Activated naive CD4-positive, alpha-beta T cell (primary cell): ENCODE measurements at places on chromosomes 7 and 10.

DNA sequence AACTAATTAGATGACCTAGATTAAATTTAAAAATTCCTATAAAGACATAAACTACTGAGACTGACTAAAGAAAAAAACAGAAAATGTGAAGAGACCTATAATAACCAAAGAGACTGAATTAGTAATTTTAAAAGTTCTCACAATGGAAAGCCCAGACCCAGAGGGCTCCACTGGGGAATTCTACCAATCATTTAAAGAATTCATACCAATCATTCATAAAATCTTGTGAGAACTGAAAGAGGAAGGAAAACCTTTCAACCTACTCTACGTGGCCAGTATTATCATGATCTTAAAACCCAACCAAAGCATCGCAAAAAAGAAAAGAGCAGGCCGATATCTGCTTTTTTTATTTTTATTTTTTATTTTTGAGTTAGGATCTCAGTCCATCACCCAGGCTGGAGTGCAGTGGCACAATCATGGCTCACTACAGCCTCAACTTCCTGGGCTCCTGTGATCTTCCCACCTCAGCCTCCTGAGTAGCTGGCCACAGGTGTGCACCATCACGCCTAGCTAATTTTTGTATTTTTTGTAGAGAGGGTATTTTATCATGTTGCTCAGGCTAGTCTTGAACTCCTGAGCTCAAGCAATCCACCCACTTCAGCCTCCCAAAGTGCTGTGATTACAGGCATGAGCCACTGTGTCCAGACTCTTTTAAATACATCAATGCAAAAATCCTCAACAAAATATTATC, 48.6 kb downstream of the DGKI start:
- no peak for DNase-seq

- DNase-seq, result no peak
Observed at GRCh38 chr10:28668363-28669226, 8.7 kb upstream of the BAMBI start.

DNA sequence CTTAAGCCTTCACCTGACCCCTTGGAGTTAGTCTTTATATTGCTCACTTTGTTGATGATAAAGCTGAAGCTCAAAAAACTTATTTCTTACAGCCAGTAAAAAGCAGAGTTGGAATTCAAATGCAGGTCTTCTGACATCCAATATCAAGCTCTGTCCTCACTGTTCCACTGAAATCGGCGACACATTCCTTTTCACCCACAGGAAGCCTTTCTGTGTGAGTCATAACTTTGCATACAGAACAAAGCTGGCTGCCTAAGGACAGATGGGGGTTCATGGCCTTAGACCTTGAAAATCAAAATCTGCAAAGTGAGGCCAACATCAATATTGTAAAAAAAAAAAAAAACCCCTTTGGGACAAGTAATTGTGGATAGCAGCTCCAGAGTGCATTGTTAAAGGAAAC, 21.8 kb upstream of the AKR1B1 start:
- DNase-seq, result no peak

GRCh38 chr10:86599041-86599440, 55.3 kb upstream of the OPN4 start:
- DNase-seq, result no peak

DNA sequence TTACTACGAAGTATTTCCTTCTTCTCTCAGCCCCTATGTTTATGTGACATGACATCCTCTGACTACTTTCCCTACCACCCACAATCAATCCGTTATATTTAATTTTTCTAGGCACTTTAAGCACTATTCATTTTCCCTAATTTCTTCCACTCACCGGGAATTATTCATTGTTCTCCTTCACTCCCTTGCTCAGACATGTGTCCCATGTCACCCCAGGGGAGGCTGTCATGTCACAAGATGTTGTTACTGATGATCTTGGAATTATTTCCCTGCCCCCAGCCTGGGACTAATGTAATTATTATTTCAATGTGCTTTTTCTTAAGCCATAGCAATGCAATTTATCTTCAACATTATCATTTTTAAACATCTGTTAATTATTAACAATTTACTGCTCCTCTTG, 317.2 kb downstream of the PHF14 start:
- DNase-seq, result no peak

- DNase-seq, result no peak
Observed at GRCh38 chr7:42077271-42078135, 159.5 kb downstream of the GLI3 start.

DNA sequence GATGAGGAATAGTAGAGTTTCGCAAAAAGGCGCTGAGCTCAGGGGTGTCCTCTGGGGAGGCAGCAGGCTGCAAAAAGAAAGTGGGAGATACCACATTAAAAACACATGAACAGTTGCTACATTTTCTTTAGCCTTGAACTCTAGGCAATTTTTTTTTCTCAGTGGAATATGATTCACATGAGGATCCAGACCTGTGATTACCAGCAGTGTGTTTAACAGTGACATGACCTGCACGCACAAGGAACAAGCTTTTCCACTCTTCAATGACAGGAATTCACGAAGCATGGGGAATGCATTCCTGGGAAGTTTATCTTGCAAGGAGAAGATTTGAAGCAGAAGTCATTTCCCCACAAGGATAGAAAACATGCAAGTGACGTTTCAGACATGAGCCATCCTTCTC, 161.6 kb downstream of the ITGA8 start:
- DNase-seq, result no peak

GRCh38 chr10:59905731-59906416, 482 bp downstream of the CCDC6 start:
- DNase-seq, result no peak

DNA sequence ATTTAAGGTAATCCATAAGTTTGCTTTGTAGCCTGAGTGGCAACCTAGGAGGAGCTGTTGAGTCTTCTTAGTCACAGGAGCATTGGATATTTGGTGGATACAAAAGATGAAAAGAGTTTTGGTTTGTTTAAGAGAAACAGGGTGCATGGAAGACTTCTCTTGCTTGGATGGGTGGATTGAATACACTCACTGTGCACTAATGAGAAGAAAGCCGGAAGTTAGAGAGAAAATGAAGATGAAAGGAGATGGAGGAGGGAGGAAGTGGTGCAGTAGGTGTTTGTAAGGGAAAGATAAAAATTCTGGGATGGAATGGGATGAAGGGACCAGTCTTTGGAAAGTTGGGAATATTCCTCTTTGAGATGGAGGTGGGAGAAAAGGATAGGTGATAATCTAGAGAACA, 7.7 kb downstream of the MDFIC start:
- no peak for DNase-seq

GRCh38 chr10:48496831-48497779, 107.8 kb downstream of the ARHGAP22 start:
- DNase-seq, result no peak

- DNase-seq, result no peak
Observed at GRCh38 chr10:132897516-132898381, 44.6 kb downstream of the CFAP46 start.

- no peak for DNase-seq
Observed at GRCh38 chr7:130884437-130885417, 150.7 kb upstream of the KLF14 start.

DNA sequence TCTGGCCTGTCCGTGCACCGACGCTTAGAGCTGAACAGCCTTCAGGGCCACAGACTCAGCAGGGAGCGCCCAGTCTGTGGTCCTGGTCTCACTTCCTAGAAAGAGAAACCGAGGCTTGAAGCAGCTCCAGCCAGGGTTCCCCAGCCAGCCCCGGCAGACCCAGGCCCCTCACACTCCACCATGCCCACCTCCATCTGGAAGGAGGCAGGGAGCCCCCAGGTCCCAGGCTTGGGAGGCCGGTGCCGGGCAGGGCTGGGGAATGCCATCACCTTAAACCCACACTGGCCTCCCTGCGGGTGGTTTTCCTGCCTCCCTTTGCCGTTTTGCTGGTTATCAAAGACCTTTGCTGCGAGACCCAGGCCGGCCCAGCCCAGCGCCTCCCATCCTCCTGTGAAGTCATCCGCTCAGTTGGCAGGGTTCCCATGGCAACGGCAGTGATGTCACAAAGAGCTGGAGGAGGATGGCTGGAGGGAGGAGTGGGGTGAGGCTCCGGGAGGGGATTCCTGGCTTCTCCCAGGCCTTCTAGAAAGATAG, 24.0 kb downstream of the ELFN1 start:
- no peak for DNase-seq

DNA sequence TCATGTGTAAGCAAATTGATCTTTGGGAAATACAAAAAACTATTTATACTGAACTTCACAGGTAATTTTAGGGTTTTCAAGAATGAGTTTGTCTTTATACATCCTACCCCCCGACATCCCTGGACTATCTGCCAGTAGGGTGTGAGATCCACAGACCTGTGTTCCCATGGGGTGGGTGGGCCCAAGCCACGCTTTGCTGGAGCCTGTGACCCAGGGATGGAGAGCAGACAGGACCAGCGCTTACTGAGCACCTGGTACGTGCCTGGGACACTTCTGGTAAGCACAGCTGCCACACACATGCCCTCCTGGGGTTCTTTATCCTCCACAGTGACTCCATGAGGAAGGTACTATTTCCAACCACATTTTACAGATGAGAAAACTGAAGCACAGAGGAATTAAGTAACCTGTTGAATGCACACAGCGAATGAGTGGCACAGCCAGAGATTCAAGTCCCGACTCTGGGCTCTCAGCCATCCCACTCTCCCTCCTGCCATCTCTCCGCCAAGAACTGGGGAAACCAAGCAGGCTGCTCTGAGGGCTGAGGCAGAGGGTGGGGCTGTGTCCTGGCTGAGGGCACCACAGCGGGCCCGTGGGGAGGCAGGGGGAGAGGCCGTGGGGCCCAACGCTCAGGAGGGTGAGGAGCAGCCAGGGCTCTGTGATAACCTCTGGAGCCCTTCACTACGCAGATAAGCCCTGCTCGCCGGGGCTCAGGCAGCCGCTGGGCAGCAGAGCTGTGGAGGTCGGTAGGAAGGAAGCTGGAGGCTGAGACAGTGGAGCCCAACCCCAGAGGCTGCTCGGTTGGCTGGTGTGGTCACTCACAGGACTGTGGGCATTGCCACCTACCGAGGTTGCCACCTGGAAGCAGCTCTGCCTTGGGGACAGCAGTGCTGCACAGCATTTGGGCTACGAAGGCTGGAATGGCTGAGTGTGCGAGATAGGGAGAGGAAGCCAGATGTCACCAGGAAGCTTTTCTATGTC, 124.2 kb downstream of the ARHGAP22 start:
- no peak for DNase-seq

- no peak for DNase-seq
Observed at GRCh38 chr10:58625070-58625469, 112.4 kb downstream of the BICC1 start.

DNA sequence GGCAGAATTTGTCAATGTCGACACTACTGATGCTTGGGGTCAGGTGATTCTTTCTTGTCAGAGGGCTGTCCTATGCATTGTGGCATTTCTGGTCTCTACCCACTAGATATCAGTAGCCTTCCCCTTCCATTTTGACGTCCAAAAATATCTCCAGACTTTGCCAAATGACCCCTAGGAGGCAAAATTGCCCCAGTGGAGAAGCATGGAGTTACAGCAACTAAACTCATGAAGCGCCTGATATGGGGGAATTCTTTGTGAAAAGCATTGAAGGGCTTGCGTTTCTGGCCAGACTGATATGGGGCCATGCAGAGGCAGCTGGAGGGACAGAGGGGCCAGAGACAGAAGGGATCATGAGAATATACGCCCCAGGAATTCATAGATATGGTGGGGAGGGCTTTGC, 43.6 kb downstream of the ADRB1 start:
- no peak for DNase-seq

DNA sequence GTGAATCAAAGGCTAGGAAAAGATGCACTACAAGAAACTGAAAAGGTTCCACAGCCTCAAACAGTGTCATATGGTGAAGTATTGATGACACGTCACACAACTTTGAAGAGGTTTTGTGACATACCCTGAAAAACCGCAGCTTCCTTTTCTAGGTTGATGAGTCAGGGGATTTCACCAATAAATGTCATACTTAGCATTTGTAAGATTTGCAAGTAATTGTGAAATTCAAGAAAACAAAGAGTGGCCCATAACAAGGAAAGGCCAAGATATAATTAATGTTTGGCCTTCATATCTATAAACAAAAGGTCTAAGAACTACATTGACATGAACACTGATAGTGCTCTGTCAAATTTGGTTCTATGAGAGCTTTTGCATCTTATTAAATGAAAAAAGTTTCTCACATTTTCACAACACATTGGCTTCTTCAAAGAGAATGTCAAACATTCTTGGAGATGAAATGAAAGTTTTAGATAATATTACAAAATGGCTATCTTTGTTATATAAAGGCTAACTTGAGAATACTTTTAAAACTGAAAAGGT, 62.0 kb upstream of the NAMPT start:
- DNase-seq, result no peak

- no peak for DNase-seq
Observed at GRCh38 chr10:120970595-120971529, 119.7 kb downstream of the WDR11 start.

DNA sequence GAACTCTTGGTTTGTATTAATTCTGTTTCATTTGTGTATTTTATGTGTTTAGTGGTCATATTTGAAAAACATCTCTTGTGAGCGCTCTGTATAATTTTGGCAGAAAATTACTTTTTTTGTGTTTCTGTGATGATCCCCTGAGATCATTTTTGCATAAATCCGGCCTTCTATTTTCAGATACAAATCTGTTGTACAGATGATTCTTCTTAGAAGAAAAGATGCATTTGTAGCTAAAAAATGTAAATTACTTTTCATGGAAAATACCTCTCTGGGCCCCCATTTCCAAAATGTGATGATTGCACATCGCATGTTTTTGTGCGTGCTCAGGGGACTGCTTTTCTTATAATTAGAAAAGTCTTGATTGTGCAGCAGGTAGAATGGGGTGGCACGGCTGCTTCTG, 395.4 kb downstream of the LRMDA start:
- DNase-seq, result no peak

DNA sequence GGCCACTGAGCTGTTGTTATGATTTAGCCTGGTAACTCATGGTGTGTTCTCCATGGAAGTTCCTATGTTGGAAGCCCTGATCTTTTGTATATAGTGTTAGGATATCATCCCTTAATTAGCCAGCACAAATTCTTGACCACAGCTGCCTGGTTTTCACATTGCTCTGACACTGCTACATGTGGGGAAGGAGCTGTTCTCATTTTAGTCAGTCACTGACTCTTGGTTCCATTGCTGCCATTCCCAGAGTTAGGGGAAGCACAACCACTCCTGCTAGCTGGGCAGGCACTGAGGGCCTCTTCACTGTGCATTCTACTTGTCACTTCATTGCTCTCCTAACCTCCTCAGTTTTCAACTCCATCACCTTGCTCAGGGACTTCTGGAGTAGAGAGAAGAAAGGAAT, 98.4 kb upstream of the GJD4 start:
- DNase-seq, result no peak

DNA sequence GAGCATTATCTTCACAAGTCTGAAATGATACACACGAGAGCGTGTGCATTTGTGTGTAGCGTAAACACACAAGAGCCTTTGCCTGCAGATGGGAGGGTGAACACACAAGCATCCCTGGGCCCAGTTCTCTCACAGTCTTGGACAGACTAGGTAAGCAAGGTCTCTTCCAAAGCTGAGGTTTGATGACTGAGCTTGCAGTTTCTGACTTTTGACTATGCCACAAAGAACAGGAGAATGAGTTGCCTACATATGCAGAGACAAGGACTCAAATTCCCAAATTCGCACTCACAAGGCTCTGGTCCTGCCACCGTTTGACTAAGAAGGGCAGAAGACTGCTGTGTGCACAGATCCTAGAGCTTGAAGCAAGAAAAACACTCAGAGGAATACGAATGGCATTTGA, 55.8 kb downstream of the FAM53B start:
- no peak for DNase-seq

- DNase-seq, result no peak
Observed at GRCh38 chr7:10973942-10974911, 555 bp downstream of the PHF14 start.
